ENCODE measurements at places on chromosomes 1 and 21.

GRCh38 chr1:91792489-91793071 is 93.4 kb downstream of the TGFBR3 start:
- H3K36me3 ChIP-seq, result peaks cover 31% of the 10 kb centered on the region
- DNase-seq, result no peak
- no peak overlapping the region for H3K27ac ChIP-seq
- H3K4me1 ChIP-seq, result peaks cover 49% of the 10 kb centered on the region
- H3K27me3 ChIP-seq, result peaks cover 10% of the 10 kb centered on the region

DNA sequence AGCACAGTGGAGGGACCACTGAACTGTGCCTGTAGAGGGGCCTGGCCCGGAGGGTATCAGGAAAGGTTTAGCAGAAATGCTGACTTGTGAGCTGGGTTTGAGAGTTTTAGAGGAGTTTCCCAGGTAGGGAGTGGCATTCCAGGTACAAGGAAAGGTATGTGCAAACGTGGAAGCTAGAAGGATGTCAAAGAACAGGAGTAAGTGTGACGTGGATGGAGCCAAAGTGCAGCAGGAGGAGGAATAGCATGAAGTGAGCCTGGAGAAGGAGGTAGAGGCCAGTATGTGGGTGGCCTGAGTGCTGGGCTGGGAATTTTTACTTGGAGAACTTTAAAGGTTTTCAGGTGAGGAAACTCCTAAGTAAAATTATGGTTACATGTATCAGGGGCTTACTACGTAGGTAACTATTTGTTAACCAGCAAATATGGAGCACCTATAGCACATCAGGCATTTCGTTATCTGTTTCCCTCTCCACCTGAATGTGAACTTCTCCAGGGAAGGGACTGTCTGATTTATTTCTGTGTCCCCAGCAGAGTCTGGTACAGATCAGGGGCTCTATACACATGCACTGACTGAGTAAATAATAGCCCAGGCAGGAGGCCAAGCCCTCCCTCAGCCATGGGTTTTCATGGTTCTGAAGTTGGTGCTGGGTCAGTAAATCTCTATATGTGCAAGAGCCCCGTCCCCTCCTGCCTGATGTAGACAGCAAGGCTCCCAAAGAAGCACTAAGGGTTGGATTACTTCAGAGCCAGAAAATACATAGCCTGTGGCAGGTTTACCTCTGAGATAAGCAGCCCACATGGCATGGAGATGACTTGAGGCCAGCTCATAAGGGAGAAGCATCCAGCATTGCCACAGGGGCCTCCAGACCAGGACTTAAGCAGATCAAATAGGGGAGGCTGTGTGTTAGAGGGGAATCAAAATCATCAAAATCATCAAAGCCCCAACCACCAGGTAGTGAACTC is 43.4 kb downstream of the CDCP2 start:
- H3K27me3 ChIP-seq, result peaks cover 2% of the 10 kb centered on the region
- no peak overlapping the region for H3K27ac ChIP-seq
- no peaks in the 10 kb centered on the region for H3K36me3 ChIP-seq
- H3K4me1 ChIP-seq, result no peaks in the 10 kb centered on the region
- no peak overlapping the region for H3K4me3 ChIP-seq
- no peak for DNase-seq

- H3K36me3 ChIP-seq, result no peaks in the 10 kb centered on the region
- no peak overlapping the region for H3K4me3 ChIP-seq
- H3K27me3 ChIP-seq, result peaks cover 3% of the 10 kb centered on the region
- no peak for DNase-seq
- H3K4me1 ChIP-seq, result no peaks in the 10 kb centered on the region
- H3K27ac ChIP-seq, result no peak overlapping the region
Observed at GRCh38 chr1:178746345-178746744, 21.3 kb downstream of the RALGPS2 start.

DNA sequence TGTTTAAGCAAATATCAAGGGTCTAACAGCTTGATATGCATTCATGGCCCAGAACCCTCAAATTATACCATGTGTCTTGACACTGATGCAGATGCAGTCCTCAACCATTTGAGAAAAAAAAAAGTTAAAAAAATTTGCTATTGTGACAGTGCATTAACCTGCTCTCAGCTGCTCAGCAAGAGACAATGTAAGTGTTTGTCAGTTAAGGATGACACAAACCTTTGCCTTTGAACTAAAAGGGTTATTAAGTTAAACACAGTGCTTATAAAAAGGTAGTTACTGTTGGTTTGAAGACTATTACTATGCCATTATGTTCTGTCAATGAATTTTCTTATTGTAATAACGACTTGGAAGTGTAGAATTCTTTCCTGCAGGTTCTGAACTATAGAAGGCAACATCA is 655.6 kb upstream of the NEGR1 start:
- H3K4me3 ChIP-seq, result no peak overlapping the region
- no peak overlapping the region for H3K27ac ChIP-seq
- H3K4me1 ChIP-seq, result no peaks in the 10 kb centered on the region

GRCh38 chr1:92961131-92961895 is at the start of gene DIPK1A:
DIPK1A (minus strand) TSS chr1:92961462; CDS start chr1:92961429, 33 bp downstream.
- H3K27me3 ChIP-seq, result no peaks in the 10 kb centered on the region
- H3K4me1 ChIP-seq, result peaks cover 34% of the 10 kb centered on the region
- H3K27ac ChIP-seq, result peak within 1 kb of the TSS; percentile 97
- peaks cover 20% of the 10 kb centered on the region for H3K36me3 ChIP-seq
